Astrocyte of the cerebellum (primary cell): ENCODE measurements at places on chromosomes 5 and 9.

- no peak for DNase-seq
Observed at GRCh38 chr5:132224716-132225115, 2.9 kb downstream of the P4HA2 start.

DNA sequence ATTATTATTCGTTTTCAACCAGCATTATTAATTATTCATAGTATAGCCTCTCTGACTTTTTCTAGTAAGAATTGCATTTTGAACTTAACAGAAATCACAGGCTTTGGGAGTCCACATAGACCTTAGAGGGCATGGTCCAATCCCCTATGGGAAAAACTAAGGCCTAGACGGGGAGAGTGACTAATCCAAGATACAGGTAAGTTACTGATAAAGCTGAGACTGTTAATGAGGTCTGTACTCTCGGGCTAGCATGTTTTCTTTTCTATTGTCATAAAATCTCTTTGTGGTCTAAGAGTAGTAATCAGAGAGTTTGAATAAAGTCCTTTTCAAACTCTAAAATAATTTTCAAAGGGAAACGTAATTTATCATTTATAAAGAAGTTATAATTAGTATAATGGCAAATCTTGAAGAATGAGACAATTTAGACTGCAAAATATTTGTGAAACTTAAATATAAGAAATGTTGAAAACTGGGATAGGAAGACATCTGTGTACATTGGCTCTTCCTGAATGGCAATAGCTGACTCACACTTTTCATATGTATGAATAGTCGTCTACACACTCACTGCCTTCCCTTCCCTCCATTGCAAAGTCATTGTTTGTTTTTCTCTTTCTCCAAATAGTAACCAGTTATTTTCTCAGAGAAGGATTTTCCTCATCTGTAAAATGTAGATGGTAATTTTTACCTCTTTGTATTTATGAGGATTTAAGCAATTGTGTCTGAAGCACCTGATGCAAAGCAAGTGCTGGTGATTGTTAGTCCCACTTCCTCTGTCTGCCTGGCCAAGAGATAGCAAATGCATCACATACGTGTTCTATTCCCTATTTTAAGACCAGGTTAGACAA is 207.9 kb upstream of the CD180 start:
- no peak for DNase-seq

DNA sequence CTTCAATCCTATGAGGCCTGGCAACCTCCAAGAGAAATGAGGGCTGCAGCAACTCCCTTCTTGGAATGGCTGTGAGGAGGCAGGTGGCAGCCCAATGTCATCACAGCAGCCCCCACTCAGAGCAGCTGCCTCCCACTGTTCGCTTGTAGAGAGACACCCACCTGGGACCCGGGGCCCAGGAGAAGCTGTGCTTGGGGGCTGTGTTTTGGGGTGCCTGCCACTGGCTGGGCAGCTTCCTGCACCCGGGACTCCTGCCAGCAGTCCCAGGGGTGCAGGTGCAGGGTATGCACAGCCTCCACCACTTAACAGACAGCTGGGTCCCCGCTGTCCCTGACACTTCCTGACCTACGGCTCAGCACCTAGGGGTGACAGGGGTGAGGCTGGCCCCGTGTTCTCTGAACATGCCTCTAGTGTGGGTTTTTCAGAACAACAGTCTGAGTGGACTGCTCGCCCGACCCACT is 26.2 kb downstream of the NIPAL4 start:
- DNase-seq: no peak

DNA sequence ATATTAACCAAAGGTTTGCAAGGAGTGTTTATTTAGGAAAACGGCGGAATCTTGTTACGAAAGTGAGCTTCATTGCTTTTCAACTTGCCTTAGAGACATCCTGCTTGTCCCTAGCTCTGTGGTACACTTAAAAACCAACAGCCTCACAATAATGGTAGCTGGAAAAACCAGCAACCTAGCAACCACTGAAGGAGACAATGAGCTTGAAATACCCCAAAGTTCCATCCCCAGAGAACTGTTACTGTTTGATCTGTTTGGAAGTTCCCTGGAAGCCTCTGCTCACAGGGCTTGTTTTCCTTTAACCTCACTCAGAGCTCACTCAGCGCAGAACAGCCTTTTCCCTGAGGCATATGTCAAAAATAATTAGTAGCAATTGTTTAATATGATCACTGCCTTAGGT is 43.2 kb downstream of the SH3TC2 start:
- no peak for DNase-seq

GRCh38 chr5:54848581-54848980 is 136.8 kb downstream of the ESM1 start:
- DNase-seq: no peak

DNA sequence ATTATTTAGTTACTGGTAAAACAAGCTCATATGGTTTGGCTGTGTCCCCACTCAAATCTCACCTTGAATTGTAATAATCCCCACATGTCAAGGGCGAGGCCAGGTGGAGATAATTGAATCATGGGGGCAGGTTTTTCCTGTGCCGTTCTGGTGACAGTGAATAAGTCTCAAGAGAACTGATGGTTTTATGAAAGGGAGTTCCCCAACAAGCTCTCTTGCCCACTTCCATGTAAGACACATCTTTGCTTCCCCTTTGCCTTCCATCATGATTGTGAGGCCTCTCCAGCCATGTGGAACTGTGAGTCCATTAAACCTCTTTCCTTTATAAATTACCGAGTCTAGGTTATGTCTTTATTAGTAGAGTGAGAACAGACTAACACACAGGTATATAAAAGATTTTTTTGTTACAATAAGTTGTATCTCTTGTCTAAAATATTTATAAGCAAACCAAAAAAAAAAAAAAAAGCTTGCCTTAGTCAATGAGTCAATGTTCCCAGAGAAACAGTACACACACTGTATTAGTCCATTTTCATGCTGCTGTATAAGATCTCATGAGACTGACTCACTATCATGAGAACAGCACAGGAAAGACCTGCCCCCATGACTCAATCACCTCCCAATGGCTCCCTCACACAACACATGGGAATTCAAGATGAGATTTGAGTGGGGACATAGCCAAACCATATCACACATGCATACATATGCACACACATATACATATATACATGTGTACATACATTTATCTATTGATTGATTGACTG is 138.3 kb downstream of the BASP1 start:
- no peak for DNase-seq

DNA sequence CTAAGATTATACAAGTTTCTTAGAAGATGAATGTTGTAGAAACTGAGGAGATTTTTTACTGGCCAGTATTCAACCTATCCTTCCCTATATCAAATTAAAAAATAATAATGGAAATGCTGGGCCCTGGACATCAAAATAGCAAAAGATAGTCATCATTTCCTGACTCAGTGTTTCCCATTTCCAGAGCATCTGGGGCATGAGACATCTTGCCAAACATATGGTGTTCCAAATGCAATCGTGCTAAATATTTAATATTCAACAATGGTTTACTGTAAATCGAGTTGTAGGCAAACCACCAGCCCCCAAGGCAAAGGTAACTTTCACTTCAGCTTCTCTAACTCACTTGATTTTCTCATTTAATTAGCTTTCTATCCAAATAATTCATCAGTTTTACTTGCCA is 152.9 kb downstream of the FRMD3 start:
- DNase-seq: no peak

DNA sequence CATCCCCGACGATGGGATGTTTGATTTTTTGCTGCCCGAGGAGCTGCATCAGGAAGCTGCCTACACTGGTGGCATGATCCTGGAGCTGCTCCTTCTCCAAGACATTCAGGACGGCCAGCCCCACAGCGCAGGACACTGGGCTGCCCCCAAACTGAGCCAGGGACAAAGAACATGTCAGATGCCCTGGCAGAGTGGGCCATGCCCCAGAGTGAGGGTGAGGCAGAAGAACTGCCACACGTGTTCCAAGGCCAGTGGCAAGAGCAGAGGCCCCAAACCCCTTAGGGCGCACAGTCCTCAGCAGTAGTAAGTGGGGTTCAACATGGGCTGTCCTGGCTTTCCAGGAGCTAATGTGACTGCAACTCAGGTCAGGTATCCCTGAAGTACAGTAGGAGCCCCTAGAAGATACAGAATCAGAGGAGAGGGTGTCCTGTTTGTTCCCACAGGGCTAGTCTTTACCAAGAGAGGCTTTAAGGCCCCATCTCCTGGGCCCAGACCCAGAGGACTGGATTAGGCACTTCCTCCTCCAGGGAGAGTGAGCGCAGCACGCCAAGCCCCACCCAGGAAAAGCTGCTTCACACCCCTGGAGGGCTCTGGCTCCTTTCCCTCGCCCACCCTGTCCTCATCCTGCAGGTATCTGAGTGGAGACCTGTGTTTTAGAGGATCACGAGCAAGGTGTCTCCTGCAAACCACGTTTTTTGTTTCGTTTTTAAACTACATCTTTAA is 11.1 kb downstream of the HNRNPAB start:
- DNase-seq: no peak

GRCh38 chr5:4639946-4640345 is 500.2 kb upstream of the ADAMTS16 start:
- no peak for DNase-seq

DNA sequence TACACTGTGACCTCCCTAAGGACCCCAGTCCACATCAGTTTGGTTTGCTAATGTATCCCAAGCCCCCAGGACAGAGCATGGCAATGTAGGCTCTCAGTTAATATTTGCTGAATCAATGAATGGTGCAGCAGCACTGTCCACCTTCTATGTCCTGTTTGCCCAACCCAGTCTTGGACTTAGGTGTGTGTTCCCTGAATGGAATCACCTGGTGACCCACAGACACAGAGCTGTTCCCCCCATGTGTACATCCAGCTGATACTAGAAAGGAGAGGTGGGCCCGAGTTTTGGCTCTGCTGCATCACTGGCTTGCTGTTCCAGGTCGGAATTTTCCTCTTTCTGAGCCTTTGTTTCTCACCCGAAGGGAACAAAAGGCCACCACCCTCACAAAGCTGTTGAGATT is 180.2 kb downstream of the AOPEP start:
- DNase-seq: no peak

GRCh38 chr5:131426011-131426410 is 162.2 kb downstream of the CDC42SE2 start:
- no peak for DNase-seq

- DNase-seq: no peak
Observed at GRCh38 chr9:78122631-78123030, 91.0 kb upstream of the GNAQ start.

DNA sequence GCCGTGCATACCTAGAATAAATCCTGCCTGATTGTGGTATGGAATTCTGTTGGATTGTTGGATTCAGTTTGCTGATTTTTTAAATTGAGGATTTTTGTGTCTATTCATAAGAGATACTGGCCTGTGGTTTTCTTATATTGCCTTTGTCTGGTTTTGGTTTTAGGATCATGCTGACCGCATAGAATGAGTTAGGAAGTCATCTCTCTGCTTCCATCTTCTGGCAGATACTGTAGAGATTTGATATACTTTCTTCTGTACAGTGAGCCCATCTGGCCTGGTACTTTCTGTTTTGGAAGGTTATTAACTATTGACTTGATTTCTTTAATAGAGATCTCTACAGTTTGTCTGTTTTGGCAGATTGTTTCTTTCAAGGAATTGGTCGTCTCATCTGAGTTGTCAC is 14.7 kb downstream of the CEP72 start:
- DNase-seq: no peak
